Transverse colon (tissue), 4 donors: ENCODE measurements at places on chromosomes 7 and 10.

- no peak for DNase-seq
Measured at GRCh38 chr10:129780198-129780597, 183.9 kb downstream of the EBF3 start.

- DNase-seq = no peak
Measured at GRCh38 chr7:92850516-92850915, 14.1 kb upstream of the CDK6 start.

DNA sequence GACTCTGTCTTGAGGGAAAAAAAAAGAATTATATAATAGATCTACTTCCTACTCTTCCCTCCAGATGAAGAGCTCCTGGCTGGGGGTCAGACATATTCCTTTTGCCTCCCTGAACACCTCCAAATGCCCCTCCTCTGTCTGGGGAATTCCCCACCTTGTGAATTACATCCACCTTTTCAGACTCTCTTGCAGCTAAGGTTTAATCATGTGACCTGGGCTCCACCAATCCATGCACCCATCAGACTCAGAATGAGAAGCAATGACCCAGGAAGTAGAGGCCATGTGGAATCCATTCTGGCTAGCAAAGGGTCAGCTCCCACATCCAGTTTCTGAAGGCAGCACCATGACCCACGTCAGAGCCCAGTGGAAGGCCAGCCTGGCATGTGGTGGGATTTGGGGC is 93.6 kb upstream of the CUX1 start:
- no peak for DNase-seq

- no peak for DNase-seq
Measured at GRCh38 chr7:97022491-97023306, 1.9 kb downstream of the DLX5 start.

- DNase-seq = peak; percentile 75
Measured at GRCh38 chr7:37920305-37920848, at the start of gene EPDR1. EPDR1 (plus strand) TSS chr7:37920640; CDS start chr7:37920940, 300 bp downstream.

- DNase-seq = peak; percentile 47
Measured at GRCh38 chr10:124667425-124668345, 76.5 kb downstream of the FAM53B start.

- DNase-seq = no peak
Measured at GRCh38 chr7:134901389-134902020, 84.8 kb upstream of the AGBL3 start.

- DNase-seq = peak; percentile 23
Measured at GRCh38 chr10:101986624-101986971, 69.4 kb downstream of the ARMH3 start.

DNA sequence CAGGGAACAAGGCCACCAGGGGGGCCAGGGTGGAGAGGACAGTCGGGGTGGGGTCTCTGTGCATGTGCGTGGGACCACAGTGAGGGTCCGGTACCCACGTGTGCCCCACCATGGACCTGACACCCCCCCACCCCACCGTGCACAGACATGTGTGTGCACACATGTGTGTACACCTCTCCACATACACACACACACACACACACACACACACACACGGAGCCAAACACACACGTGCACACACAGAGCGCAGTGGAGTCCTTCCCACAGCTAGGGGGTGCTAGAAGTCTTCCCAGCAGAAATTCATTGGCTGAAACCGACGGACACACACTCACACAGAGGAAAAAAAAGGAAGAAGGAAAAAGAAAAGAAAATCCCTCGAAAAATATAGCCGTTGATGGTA is 42.8 kb upstream of the GNA12 start:
- peak; percentile 45 for DNase-seq

GRCh38 chr10:128506423-128506822 is 380.2 kb upstream of the MKI67 start:
- DNase-seq = no peak

- no peak for DNase-seq
Measured at GRCh38 chr10:80465839-80466590, 11.9 kb downstream of the TSPAN14 start.

GRCh38 chr10:83941189-83941588 is 198.1 kb upstream of the GHITM start:
- DNase-seq = no peak

- no peak for DNase-seq
Measured at GRCh38 chr10:44046605-44047004, 338.3 kb downstream of the CXCL12 start.

- DNase-seq = no peak
Measured at GRCh38 chr7:31000161-31000693, 36.5 kb downstream of the GHRHR start.

DNA sequence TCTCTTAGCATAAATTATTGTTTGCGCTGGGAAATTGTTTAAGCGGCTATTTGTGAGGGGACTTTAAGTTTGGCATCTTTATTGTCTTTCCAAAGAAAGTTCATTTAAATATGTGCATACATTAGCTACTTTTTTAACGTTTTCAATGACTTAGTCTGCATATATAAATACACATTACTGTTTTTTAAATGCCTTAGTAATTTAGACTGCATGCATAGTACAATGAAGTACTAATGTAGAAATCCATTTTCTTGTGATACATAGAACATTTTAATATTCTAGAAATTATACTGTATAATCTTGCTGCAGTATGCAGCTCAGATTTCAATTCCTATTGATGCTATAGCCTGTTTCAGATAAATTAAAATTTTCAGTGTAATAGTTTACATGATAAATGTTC is 325.4 kb downstream of the MALRD1 start:
- DNase-seq = no peak

DNA sequence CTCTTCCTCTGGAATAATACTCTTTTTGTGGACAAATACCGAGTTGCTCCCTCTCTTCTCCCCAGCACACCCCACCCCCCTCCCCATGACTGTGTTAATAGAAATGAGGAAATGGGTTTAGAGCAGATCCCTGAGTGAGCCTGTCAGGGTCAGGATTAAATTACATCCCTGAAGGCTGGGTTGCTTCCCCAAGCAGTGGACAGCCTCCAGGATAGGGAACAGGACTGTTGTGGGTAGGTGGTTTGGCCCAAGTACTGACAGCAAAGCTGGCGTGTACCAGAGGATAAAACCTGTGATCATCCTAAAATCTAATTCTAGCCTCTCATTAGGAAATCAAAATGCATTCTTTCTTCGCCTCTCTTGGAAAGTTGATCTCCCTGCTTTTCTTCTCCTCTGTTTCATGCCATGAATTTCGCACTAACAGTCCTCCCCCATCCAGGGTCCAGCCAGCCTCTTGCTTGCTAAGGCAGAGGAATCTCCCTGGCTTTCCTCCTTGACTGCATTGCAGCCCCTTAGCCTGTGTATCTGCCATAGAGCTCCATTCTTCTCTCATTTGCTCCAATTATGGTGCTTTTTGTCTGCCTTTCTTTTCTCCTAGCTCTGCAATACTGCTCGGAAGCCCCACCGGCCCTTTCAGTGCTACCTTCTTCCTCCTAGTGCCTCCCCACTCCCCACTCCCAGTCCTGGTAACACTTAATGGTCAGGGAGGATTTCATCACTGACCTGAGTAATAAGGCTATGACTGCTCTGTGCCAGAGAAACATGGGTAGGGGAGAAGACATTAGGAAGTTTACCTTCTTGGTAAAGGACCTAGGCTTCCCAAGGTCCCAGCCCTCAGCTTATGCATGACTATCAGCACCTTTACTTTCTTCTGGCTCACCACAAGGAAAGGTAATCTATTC is 8.4 kb downstream of the LRRC4 start:
- no peak for DNase-seq

GRCh38 chr10:78471326-78471722 is 437.7 kb downstream of the RPS24 start:
- DNase-seq = no peak

DNA sequence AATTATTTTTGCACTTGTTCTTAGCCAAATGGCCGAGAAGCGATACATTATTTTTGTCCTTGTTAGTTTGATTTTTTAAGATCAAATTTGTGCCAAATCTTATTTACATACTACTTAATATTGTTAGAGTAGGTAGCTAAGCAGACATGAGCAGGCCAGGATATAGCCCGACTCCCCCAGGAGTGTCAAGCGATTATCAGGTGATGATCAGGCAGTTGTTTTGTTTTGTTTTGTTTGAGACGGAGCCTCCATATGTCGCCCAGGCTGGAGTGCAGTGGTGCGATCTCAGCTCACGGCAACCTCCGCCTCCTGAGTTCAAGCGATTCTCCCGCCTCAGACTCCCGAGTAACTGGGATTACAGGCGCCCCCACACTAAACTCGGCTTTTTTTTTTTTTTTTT is 71.1 kb downstream of the LYZL2 start:
- DNase-seq = no peak

GRCh38 chr7:85185424-85186082 is 1.3 kb downstream of the SEMA3D start:
- peak; percentile 9 for DNase-seq

- no peak for DNase-seq
Measured at GRCh38 chr7:50644114-50644513, 78.9 kb upstream of the DDC start.

DNA sequence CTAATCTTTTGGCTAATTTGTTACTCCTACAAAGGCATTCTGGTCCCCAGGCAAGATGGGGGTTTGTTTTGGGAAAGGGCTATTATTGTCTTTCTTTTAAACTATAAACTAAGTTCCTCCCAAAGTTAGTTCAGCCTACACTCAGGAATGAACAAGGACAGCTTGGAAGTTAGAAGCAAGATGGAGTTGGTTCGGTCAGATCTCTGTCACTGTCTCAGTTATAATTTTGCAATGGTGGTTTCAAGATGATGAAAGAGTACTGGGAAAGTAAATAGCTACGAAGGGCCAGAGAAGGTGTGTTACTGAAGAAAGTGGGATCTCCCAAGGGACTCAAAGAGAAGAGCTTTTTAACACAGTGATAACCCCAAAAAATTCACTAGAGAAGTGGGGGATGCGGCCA is 10.3 kb upstream of the MYO1G start:
- DNase-seq = no peak

DNA sequence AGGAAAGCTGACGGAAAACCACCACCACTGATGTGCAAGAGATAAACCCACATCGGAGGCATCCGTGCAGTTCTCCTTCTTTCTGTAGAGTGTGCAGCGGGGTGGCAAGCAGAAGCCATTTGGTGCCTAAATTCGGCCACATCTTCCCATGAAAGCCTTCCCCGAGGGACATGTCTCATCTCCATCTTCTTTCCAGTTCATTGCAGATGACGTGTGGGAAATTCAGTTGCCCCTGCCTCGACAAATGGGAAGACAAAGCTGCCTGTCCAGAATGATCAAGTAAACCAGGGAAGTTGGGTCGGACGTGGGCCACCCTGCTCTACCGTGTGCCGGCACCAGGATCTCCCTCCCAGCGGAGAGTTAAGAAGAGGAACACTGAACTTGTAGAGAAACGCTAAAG is 14.5 kb downstream of the BEND7 start:
- DNase-seq = no peak

GRCh38 chr7:74481458-74482196 is 27.9 kb downstream of the GTF2IRD1 start:
- no peak for DNase-seq

DNA sequence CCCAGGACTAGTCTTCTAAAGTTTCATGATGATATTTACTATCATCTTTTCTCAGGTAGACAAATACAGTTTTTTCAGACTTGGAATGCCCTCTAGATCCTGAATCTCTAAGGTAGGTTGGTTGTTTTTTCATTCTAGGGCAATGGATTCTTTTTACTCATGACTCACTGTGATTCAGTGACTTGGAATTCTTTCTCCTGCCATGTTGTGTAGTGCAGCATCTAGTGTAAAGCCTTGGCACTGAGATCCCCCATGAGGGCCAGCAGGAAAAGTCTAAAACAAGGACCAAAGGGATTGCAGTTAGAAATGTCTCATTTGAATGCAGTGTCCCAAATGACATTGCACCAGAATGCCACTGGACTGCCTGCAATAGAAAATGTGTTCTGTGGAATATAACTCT is 430.4 kb downstream of the NEBL start:
- no peak for DNase-seq

- no peak for DNase-seq
Measured at GRCh38 chr7:16419859-16420258, 1.5 kb downstream of the CRPPA start.

DNA sequence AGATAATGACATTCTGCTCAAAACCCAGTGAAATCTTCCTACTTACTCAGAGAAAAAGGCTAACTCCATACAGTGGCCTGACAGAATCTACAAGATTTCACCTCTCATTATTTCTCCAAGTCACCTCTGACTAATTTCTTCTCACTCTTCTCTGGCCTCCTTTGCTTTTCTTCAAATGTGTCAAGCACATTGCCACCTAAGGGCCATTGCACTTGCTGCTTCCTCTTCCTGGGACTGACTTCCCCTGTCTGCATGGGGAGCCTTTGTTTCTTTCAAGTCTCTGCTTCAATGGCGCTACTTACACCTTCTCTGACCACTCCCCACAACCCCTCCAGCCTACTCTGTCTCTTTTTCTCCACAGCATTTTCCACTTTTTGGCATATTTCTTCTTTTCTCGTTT is 36.0 kb downstream of the PRTFDC1 start:
- no peak for DNase-seq

DNA sequence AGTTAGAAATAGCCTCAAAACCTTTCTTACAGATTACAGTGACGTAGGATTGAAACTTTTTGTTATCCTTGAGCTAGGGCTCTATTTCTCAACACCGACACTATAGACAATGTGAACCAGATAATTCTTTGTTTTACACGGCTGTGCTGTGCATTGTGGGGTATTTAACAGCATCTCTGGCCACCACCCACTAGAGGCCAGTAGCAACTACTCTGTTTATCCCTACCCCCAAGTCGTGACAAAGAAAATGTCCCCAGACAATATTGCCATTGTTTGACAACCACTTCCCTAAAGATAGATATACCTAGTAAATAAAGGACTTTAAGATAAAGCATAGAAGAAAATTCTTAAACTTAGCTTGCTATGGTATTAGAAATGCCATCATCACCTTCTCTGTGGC is 359.6 kb downstream of the ARL4A start:
- DNase-seq = no peak

DNA sequence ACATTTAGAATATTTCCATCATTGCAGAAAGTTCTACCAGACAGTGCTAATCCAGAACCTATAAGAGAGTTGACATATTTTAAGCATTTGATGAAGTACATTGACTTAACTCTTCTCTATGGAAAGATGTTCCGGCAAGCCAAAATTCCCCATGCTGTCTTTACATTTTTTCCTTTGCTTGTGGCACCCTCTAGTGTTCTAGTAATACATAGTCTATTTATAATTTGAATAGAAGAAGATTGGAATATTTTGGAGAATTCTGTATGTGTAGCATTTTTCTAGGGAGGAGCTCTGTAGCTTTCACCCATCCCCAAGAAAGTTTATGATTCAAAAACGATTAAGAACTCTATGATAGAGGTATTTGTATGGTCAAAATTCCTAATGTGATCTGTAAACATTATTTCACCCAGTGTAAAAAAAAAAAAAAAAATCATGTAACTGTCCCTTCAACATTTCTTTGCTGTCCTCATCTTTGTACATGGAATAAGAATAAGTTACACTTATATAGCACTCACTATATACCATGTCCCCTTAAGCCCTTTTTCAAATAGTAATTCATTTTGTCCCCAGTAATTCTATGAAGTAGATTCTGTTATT is 33.2 kb downstream of the NRF1 start:
- DNase-seq = no peak

DNA sequence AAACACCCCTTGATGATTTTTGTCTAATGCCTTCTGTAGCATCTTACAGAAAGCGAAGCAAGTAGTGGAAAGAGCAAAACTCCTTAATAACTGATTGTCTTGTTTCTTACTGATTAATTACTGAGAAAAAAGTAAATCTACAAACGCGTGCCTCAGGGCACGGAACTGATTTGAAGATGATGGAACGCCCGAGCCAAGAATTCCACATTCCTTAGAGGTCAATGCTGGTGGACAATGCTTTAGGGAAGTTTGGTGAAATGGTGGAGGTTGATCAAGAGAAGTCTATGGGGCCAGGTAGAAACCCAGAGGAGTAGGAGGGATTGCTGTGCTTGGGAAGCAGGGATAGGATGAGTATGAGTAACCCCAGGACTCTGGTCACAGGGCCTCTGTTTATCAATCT is 5.0 kb upstream of the SORBS1 start:
- no peak for DNase-seq
